ENCODE measurements at places on chromosomes 1 and 21. TPM values are rescaled to one million over a fixed set of nuclear protein-coding genes. Genes with fewer than 3 reads are reported as not detected.

ELOA gene
- total RNA-seq: 30.0 TPM

FCRL2 gene
- total RNA-seq: not detected

LHX4 gene
- 0.06 TPM for total RNA-seq

OLFML2B gene
- total RNA-seq: 1.3 TPM

DNA sequence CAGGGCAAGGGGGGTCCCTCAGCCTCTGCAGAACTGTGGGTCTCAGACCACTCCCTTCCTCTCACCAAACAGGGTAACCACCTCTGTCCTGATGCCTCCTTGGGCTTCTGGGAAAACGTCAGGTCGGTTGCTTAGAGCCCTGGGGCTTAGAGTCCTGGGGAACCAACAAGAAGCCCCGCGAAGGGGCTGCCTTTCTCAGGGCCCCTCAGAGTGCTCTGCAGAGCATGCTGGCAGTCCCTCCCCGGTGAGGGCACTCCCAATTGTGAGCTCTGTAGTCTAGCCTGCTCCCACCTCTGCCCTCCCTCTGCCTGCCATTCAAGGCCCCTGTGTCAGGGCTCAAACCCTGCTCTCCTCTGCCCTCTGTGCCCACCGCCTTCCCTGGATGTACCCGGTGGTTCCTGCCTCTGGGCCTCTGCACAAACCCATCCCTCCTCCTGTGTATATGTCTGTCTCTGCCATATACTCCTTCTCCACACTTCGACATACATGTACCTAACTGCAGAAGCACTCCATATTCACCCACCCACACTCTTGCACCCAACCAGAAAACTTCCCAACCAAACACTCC, 92.3 kb downstream of the DMRTB1 start:
- no peaks in the 10 kb centered on the region for H3K27me3 ChIP-seq
- no peak overlapping the region for H3K4me3 ChIP-seq
- DNase-seq: no peak
- no peaks in the 10 kb centered on the region for H3K36me3 ChIP-seq
- H3K4me1 ChIP-seq: peaks cover 11% of the 10 kb centered on the region
- no peak overlapping the region for H3K27ac ChIP-seq

GRCh38 chr1:201590474-201590873, 51.5 kb downstream of the NAV1 start:
- no peak overlapping the region for H3K27ac ChIP-seq
- no peaks in the 10 kb centered on the region for H3K27me3 ChIP-seq
- DNase-seq: no peak
- H3K36me3 ChIP-seq: no peaks in the 10 kb centered on the region

- no peak overlapping the region for H3K4me3 ChIP-seq
- H3K27ac ChIP-seq: no peak overlapping the region
- no peaks in the 10 kb centered on the region for H3K27me3 ChIP-seq
- H3K36me3 ChIP-seq: no peaks in the 10 kb centered on the region
- H3K4me1 ChIP-seq: peaks cover 8% of the 10 kb centered on the region
Observed at GRCh38 chr21:31612894-31613785, 46.4 kb upstream of the SOD1 start.

GRCh38 chr1:212683357-212683722, 16.3 kb downstream of the BATF3 start:
- no peaks in the 10 kb centered on the region for H3K4me1 ChIP-seq
- DNase-seq: no peak
- no peak overlapping the region for H3K27ac ChIP-seq
- no peaks in the 10 kb centered on the region for H3K36me3 ChIP-seq
- H3K4me3 ChIP-seq: no peak overlapping the region

DNA sequence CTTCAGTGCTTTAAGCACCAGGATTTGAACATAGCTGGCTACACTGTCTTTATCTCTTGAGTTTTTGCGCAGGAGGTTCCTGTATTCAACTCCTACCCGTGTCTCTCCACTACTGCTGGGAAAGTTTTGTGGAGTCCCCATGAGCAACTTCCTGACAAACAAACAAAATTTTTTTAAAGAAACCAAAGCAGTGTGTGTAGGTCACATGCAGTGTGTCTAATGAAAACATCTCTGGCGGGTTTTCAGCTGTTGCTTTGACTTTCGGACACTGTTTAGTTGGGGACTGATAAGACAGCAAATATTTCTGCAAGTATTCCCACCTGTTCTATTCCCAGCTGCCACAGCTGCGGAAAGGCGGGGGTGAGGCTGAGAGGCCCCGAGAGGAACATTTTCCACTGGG, 2.0 kb downstream of the PSEN2 start:
- no peak overlapping the region for H3K4me3 ChIP-seq
- H3K36me3 ChIP-seq: no peaks in the 10 kb centered on the region
- H3K27me3 ChIP-seq: peaks cover 22% of the 10 kb centered on the region
- H3K27ac ChIP-seq: no peak overlapping the region
- peaks cover 15% of the 10 kb centered on the region for H3K4me1 ChIP-seq
- DNase-seq: no peak

DNA sequence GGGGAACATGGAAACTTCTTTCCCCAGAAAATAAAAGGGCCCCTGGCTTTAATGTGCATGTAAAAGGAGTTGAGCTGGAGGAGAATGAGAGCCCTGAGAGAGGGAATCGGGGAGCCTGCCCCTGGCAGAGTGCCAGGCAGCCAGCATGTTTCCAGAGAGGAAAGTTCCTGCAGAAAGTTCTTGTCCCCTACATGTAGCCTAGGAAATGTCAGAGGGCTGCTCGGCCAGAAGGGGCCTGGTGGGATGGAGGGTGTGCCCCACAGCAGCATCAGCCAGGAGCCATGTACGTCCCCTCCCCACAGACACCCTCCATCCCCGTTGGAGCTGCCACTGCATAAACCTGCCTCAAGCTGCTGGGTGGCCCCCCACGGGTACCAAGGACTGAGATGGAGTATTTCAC, 5.4 kb upstream of the PRELP start:
- H3K27ac ChIP-seq: no peak overlapping the region
- no peaks in the 10 kb centered on the region for H3K36me3 ChIP-seq
- H3K27me3 ChIP-seq: no peaks in the 10 kb centered on the region
- no peak overlapping the region for H3K4me3 ChIP-seq
- no peak for DNase-seq

DNA sequence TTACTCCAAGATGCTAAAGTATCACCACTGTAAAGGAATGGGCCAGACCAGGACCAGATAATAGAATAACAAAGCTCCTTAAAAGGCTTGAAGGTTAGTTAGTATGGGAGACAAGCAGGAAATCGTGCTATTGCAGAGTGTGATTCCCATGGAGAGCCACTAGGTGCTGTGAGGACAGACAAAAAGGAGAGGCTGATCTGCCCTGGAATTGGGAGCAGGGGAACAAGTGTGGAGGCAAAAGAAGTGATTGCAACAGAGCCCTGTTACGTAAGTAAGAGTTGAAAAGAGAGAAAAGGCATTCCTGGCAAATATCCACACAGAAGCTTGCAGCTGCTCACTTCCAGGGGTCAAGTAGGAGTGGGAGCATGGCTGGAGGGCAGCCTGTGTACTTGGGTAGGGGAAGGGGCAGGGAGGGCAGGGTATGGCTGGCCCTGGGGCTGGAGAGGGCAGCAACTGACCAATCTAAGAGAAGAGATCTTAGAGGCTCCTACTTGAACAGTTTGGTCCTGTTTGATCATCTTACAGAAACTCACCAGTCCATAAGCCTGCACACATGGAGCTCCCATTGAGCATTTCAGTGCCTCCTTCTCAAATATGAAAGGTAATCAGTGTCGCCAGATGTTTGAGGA, 207.7 kb upstream of the GJB5 start:
- no peak overlapping the region for H3K4me3 ChIP-seq
- H3K27me3 ChIP-seq: no peaks in the 10 kb centered on the region

DNA sequence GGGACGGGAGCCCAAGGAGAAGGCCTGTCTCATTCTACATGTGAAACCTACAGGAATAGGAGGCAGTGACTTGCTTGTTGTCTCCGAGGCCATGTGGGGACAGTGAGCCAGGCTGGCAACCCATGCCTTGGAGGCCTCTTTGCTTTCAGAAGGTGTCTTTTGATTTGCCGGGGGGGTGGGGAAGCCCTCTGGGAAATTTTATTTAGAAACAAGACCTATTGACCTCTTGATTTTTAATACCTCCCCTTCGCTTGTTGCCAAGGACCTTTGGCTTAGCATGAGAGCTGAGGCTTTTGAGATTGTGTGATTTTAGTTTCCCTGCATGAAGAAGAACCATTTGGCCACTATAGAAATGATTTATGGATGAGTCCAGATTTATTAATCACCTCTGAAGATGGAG, 4.1 kb downstream of the ARMH1 start:
- H3K4me1 ChIP-seq: peaks cover 11% of the 10 kb centered on the region
- no peak overlapping the region for H3K27ac ChIP-seq
- no peak overlapping the region for H3K4me3 ChIP-seq
- DNase-seq: no peak
- no peaks in the 10 kb centered on the region for H3K36me3 ChIP-seq

DNA sequence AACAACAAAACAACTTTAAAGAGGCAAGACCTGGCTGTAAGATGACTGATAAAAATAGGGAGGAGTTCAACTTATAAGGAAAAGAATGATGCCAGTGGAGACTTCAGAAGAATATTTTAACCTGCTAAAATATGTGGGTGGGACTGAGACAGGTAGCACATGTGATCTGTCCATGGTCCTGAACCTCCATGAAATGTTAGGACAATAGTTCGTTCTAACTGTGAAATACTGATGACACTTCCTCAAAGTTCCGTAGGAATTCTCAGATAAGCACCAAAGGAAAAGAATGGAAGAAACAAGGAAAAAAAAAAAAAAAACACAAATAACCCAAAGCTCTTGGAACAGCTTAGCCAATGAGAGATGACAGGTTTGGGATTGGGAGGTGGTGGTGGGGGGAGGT, 44.7 kb downstream of the CDC42BPA start:
- H3K4me3 ChIP-seq: no peak overlapping the region
- no peaks in the 10 kb centered on the region for H3K36me3 ChIP-seq
- H3K27me3 ChIP-seq: no peaks in the 10 kb centered on the region
- peak; percentile 67 for DNase-seq
- H3K4me1 ChIP-seq: no peaks in the 10 kb centered on the region

GRCh38 chr1:208146650-208147049, 97.5 kb downstream of the PLXNA2 start:
- H3K27ac ChIP-seq: no peak overlapping the region
- DNase-seq: no peak
- H3K36me3 ChIP-seq: no peaks in the 10 kb centered on the region
- H3K27me3 ChIP-seq: no peaks in the 10 kb centered on the region

DNA sequence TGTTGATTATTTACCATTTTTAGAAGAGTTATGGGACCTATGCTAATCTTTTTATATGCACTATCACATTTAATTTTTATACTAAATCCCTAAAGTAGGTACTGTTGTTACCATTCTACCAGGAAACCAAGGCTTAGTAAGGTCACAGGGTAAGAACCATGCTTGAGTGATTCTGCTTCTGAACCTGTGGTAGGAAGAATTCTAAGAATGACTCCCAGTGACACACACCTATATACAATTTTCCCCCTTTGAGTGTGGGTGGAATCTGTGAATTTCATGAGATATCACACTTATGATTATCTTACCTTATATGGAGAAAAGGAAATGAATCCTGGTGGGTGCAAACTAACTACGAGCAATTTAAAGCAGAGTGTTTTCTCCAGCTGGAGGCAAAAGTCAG, 391.0 kb downstream of the USH2A start:
- no peak overlapping the region for H3K27ac ChIP-seq
- no peaks in the 10 kb centered on the region for H3K36me3 ChIP-seq
- no peaks in the 10 kb centered on the region for H3K4me1 ChIP-seq
- H3K4me3 ChIP-seq: no peak overlapping the region
- no peaks in the 10 kb centered on the region for H3K27me3 ChIP-seq

- H3K36me3 ChIP-seq: no peaks in the 10 kb centered on the region
- DNase-seq: no peak
- H3K27me3 ChIP-seq: no peaks in the 10 kb centered on the region
- no peak overlapping the region for H3K27ac ChIP-seq
- H3K4me1 ChIP-seq: no peaks in the 10 kb centered on the region
Observed at GRCh38 chr1:167663002-167663772, 33.2 kb downstream of the RCSD1 start.

GRCh38 chr1:22450351-22451021, 1.2 kb upstream of the ZBTB40 start:
- H3K36me3 ChIP-seq: no peaks in the 10 kb centered on the region
- H3K4me3 ChIP-seq: no peak overlapping the region
- DNase-seq: no peak
- H3K4me1 ChIP-seq: peaks cover 7% of the 10 kb centered on the region
- H3K27ac ChIP-seq: no peak overlapping the region
- H3K27me3 ChIP-seq: no peaks in the 10 kb centered on the region

- H3K4me3 ChIP-seq: no peak overlapping the region
- no peaks in the 10 kb centered on the region for H3K36me3 ChIP-seq
- H3K4me1 ChIP-seq: no peaks in the 10 kb centered on the region
- DNase-seq: no peak
Observed at GRCh38 chr1:167881069-167881468, 32.9 kb downstream of the ADCY10 start.

GRCh38 chr1:46646844-46647243, 21.3 kb downstream of the ATPAF1 start:
- no peak overlapping the region for H3K4me3 ChIP-seq
- peaks cover 15% of the 10 kb centered on the region for H3K36me3 ChIP-seq
- H3K4me1 ChIP-seq: no peaks in the 10 kb centered on the region
- no peak for DNase-seq
- no peak overlapping the region for H3K27ac ChIP-seq

DNA sequence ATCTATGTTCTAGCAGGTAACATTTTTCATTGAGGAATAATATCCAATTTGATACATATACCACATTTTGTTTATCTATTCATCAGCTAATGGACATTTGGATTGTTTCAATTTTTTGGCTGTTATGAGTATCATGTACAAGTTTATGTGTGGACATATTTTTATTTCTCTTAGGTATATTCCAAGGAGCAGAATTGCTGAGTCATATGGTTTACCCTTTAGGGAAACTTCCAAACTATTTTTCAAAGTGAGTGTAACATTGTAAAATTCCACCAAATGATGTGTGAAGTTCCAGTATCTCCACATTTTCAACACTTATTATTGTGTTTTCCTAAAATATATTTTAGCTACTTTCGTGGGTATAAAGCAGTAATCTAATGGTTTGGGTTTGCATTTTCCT, 1789.9 kb downstream of the MRPL39 start:
- no peaks in the 10 kb centered on the region for H3K27me3 ChIP-seq
- no peak overlapping the region for H3K27ac ChIP-seq
- no peaks in the 10 kb centered on the region for H3K36me3 ChIP-seq
- DNase-seq: no peak
- no peak overlapping the region for H3K4me3 ChIP-seq
- no peaks in the 10 kb centered on the region for H3K4me1 ChIP-seq

DNA sequence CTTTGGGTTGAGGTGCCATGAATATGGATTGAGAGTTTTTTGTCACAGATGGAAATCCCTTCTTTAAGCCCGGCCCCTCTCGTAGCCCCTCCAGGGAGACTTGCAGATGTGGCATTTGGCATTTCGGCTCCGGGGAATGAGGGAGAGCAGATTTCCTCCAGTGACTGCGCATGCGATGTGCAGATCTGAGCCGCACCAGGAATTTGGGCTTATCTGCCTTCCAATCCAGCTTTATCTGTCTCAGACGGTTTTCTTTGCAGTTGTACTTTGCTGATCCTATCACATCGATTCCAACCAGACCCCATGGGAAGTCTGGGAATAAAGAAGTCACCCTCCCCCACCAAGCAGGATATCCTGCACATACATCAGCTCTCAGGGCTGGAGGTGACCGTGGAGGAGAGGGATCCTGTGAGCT, 11.7 kb downstream of the KIF26B start:
- H3K36me3 ChIP-seq: no peaks in the 10 kb centered on the region
- H3K4me3 ChIP-seq: no peak overlapping the region
- no peak overlapping the region for H3K27ac ChIP-seq
- DNase-seq: no peak
- H3K4me1 ChIP-seq: peaks cover 12% of the 10 kb centered on the region

- H3K36me3 ChIP-seq: no peaks in the 10 kb centered on the region
- no peak overlapping the region for H3K27ac ChIP-seq
- H3K4me1 ChIP-seq: peaks cover 9% of the 10 kb centered on the region
Observed at GRCh38 chr1:173268786-173269277, 61.7 kb upstream of the TNFSF4 start.

Data from neural progenitor cell (in vitro differentiated cells).